ENCODE measurements at places on chromosomes 6 and 20.

DNA sequence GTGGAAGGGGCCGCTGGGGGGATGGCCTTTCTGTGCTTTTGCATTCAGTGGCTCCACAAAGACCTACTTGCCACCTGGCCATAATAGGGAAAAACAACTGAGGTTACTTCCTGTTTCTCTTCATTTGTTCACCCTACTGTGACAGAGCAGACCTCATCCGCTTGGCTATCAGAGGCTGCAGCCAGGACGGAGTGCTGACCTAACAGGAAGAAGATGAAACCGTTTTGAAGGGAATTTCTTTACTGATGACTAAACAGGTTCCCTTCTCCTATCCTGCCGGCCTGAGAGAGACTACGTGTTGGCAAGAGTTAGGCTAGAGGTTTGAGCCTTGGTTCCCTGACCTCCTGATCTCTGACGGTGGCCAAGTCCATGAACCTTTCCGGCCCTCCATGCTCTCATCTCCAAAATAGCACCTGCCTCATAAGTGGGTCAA is 21.3 kb downstream of the PRR18 start:
- DNase-seq, result no peak

- no peak for DNase-seq
Measured at GRCh38 chr6:43799551-43800297, 29.7 kb downstream of the VEGFA start.

DNA sequence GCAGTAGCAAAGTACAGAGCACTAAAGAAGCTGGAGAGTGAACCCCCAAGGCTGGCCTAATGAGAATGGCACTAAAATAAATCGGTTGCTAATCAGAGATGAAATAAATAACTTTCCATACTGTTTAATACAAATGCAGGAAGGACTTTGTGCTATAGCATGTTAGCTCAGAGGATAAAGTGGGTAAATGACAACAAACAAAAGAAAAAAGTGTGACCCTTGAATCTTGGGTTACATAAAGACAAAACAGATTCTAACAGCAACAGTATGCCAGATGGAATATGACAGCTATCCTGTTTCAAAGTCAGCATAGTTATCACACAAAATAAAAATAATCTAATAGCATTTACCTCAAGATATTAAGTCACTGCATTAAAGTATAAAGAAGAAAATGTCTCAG is 622.7 kb downstream of the PHF3 start:
- no peak for DNase-seq

GRCh38 chr20:38873050-38873581 is 53.1 kb upstream of the FAM83D start:
- DNase-seq, result no peak

DNA sequence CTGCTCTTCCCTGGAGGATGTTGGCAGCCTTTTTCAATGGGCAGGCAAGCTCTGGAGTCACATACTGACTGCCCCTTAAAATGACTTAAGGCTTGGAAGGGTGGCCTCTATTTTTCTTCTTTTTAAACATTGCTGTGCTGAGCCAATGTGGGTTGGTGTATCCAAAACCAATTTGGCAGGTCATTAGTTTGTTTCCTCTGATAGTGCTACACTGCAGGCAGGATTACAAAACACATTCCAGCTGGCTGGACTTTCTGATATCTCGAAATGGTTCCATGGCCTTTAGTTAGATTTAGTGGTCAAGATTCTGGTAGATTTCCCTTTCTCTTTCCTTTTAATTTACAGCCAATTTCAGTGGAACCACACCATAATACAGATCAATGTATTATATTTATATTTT is 28.1 kb upstream of the BMP2 start:
- no peak for DNase-seq

GRCh38 chr6:44265722-44266233 is 427 bp upstream of the NFKBIE start:
- DNase-seq, result no peak

- no peak for DNase-seq
Measured at GRCh38 chr20:11054266-11054993, 380.6 kb upstream of the JAG1 start.

- DNase-seq, result no peak
Measured at GRCh38 chr6:56795466-56796195, 152.9 kb upstream of the DST start.

GRCh38 chr20:18224968-18225568 is 63.3 kb upstream of the ZNF133 start:
- peak; percentile 61 for DNase-seq

GRCh38 chr6:154857529-154857928 is 124.3 kb downstream of the SCAF8 start:
- DNase-seq, result no peak

DNA sequence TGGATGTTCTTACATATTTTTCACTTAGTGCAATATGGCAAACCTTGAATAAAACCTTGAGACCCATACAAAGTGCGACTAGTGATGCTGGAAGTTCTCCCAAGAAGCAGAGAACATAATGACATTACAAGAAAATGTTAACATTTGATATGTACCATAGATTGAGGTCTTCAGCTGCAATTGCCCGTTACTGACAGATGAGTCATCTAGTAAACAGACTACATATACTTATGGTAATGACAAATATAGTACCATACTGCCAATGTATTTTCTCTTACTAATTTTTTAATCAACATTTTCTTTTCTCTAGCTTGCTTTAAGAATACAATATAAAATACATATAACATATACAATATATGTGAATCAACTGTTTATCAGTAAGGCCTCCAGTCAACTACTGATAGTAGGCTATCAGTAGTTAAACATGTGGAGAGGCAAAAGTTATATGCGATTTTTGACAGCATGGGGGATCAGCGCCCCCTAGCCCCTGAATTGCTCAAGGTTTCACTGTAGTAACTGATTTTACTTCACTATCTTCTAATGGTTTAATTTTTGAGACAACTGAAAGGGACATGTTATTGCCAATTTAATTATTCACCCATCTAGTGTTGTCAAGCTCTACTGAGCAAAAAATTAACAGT is 166.7 kb upstream of the ADGRB3 start:
- DNase-seq, result no peak

GRCh38 chr20:47784599-47785310 is 526 bp downstream of the SULF2 start:
- peak; percentile 38 for DNase-seq

DNA sequence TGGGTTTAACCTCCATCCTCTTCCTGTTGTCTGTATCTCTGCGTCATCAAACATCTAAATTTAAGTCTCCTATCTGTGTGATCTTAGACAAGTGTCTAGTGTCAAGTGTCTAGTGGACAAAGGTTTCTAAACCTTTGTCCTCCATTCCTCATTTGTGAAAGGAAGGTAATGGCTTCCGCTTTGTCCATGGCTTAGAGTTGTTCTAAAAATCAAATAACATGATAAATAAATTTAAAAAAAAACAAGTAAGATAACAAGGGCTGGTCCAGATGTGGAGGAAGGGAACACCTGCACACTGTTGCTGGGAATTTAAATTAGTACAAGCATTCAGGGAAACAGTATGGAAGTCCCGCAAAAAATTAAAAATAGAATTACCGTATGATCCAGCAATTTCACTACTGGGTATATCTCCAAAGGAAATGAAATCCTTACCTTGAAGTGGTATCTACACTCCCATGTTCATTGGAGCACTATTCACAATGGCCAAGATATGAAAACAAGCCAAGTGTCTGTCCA is 17.6 kb upstream of the SERPINB1 start:
- no peak for DNase-seq

GRCh38 chr6:31806470-31807272 is at the start of gene LSM2:
Gene LSM2, minus strand, starts transcription at chr6:31806966. Its CDS starts 209 bp downstream, at chr6:31806757.
- peak; percentile 97 for DNase-seq

All from iris pigment epithelial cell (primary cell).